ENCODE measurements at places on chromosomes 12 and 14.

DNA sequence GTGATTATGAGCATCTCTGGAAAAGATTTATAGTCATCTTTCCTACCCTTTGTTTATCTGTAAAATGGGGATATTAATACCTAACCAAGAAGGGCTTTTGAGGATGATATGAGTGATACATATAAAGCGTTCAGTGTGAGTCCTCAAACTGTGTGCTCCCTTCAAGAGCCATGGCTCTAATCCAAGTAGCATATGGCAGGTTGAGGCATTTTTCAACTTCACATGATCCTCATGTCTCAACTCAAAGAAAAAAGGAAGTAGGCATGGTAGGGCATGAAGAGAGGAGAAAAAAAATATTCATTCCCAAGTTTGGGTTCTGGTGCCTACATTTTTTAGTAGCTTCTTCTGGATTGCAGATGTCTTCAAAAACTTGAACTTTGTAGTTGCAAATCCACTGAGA is 286.3 kb upstream of the ATP2B1 start:
- DNase-seq: no peak

- DNase-seq: no peak
These were observed 28.2 kb upstream of the BCAT1 start for GRCh38 chr12:24977060-24977459.

DNA sequence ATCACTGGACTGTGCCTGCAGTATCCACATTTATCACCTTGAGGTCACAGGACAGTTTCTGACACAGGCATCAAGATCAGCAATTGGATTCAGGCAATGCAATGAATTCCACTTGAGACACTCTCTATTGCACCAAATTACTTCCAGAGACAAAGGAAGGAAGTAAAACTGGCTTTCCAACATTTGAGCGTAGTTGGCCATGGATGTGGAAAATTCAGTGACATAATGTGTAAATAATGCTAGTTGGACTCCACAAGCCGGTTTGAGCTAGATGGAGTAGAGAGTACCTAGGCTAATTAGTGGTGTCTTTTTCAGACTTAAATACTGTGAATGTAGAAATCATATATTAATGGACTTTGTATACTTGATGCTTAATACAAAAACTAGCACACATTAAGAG is 168.3 kb upstream of the SYT1 start:
- DNase-seq: no peak

DNA sequence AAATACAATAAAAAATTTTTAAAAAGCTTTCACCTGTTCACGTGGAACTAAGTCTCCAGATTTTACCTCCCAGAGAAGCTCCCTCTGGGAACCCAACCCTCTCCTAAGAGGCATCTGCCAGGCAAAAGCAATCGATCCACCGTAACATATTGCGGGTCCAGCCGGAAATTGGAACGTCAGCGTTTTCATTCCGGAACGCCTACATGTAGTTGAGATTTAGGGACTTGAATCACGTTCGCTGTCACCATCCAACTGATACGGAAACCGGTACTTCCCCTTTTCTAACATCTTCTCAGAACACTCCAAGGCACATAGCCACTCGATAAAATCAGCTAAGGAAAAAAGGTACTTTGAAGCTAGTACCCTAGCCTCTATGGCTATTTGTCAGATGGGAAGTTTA is 70.3 kb downstream of the COX16 start:
- DNase-seq: peak; percentile 47

DNA sequence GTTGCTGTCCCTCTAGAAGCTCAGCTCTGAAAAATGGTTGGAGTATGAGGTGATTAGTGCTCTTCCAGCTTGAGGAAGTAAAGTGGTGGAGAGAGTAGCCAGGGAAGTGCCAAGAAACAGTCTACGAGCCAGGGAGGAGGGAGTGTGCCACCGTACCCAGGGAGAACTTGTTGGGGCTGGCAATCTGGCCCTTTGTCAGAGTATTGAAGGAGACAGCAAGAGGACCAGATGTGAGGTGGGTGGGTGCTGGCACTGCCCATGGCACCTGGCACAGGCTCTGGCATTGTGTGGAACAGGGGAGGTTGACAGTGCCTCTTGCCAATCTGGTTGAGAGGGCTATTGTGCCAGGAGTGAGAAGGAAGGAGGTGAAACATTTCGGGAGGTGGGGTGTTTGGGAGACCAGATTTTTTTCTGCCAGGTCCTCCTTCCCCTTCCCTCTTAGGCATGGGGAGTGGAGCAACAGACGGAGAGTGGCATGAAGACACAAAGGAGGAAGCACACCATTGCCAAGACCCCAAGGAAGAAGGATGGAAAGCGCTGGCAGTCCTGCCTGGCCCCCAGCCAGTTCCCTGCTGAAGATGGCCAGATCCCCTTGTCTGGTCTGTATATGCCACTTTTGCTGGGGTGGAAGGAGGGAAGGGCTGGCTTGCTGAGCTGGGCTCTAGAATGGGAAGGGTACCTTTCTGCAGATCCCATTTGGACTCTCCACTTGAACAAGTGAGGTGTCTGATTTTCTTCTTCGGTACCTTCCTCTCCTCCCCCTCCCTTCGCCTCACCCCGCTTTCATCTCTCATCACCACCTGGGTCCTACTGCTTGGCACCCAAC is 37.5 kb downstream of the ZFHX2 start:
- no peak for DNase-seq

DNA sequence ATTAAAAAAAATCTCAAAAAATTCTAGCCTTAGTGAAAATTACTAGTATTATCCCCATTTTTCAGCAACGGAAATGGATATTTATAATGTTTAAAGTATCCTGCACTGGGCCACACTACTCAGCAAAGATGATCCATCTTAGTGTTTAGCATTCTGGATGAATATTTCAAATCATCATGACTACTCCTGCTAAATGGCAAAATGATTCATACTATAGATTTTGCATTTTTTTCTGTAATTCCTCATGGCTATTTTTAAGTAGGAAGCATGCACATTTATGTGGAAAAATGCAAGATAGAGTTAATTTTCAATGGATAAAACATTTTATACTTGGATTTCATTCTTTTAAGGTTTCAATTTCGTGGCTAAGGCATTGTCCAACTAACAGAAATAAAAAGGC is 59.6 kb downstream of the LRFN5 start:
- no peak for DNase-seq

GRCh38 chr14:83425138-83425537 is 1891.5 kb upstream of the SEL1L start:
- DNase-seq: no peak

DNA sequence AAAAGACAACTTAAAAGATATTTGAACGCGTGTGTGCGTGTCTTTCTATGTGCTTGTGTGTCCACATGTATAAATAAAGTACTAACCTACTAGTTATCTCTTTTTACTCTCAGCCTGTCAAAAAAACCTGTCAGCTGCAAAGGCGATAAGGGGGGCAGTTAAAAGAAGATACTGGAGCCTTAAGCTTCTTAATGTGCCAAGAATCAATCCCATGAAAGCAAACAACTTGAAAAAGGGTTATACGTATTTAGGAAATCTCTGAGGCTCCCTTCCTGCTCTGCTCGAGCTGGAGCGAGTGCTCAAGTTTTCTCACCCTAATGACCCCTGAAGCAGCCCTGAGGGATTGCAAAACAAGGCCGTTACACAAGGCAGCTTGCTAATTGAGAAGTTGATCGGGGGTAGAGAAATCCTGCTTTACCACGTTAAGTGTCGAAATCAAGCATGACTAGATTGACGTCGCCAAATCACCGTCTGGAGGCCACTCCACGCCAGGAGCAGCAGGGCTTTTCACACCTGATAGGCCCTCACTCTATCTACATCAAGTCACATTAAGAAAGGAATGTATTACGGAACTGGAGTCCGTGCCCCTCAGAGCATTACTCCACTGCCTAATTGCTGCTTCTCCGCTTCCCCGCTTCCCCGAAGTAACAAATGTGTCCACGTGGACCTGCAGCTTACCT is 32.4 kb downstream of the LMO3 start:
- DNase-seq: no peak

DNA sequence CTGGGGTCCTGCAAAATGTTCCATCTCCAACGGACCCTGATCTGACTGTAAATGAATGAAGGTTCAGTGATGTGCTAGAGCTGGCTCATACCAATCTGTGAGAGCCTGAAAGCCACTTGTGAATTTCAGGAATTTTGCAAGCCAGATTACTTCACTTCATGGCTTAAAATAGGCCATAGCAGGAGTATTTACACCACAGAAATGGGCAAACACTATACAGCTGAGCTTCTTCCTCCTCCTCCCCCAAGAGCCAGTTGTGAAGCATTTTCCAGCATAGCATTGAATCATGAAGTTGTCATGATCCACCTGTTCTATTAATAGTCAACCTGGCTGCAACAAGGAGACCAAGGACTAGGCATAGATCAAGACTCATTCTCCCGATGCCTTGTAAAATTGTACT is 141.3 kb upstream of the RASSF8 start:
- DNase-seq: no peak

GRCh38 chr12:49944718-49945117 is 5.8 kb upstream of the AQP2 start:
- DNase-seq: no peak

- no peak for DNase-seq
These were observed 671 bp downstream of the SPTB start for GRCh38 chr14:64878837-64879634.

- no peak for DNase-seq
These were observed 8.4 kb downstream of the PEX5 start for GRCh38 chr12:7197841-7198240.

- no peak for DNase-seq
These were observed 1053.7 kb downstream of the VRK1 start for GRCh38 chr14:97850886-97851285.

- DNase-seq: no peak
These were observed at the start of gene COCH for GRCh38 chr14:30874120-30874998. COCH (plus strand) TSS chr14:30874559; CDS start chr14:30874939, 380 bp downstream.

DNA sequence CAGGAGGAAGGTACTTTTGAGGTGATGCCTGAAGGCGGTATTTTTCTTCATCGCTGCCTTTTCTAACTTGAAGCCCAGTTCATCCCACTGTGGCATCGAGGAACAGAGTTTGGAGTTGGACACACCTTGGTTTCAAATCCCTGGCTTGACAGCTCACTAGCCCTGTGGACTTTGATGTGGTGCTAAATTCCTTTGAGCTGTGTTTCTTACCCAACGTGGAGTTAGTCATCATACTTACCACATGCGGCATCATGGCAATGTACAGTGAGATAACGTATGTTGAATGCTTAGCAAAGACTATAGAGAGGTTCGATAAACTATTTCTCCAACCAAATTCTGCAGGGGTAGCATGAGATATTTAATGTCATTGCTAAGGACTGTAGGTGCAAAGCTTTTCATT is 3.4 kb downstream of the PLEKHG3 start:
- no peak for DNase-seq

GRCh38 chr12:4036671-4037271 is 163.6 kb upstream of the PARP11 start:
- DNase-seq: no peak

DNA sequence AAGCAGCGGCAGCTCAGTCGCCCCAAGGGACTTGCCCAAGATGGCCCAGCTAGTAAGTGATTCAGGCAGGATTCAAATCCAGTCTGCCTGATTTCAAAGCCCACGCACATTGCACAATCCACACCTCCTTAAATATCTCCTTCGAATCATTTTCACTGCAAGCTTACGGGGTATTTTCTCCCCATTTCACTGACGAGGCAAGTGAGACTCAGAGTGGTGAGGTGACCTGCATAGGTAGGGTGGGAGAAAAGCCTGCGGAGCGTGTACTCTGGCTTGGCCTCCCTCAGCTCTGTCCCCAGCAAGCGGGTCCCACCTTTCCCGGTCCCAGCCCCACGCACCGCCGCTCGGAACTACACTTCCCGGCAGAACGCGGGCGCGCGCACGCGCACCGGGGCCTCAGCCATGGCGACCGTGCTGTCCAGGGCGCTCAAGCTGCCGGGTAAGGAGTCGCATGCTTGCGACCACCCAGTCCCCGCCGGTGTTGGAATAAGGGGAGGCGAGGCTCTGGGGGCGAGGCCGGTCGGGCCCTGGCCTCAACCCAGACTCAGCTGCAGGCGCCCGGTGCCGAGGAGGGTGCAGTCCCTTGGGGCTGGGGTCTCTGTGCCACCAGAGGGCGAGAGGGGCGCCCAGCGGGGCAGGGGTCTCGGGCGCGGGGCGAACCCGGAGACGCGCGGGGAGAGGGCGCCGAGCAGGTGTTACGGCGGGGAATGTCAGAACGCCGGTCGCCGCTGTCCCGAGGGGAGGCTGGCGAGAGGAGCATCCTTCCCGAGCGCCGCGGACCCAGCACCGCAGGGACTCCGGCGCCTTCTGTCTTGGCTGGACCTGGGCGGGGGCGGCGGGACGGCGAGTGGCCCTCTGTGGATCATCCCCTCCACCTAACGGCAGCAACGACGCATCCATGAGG is at the start of gene FAM234B:
FAM234B (plus strand) TSS at position 380 of the 904 bp plus-strand sequence; CDS start at position 403, 23 bp downstream.
- DNase-seq: peak; percentile 66

DNA sequence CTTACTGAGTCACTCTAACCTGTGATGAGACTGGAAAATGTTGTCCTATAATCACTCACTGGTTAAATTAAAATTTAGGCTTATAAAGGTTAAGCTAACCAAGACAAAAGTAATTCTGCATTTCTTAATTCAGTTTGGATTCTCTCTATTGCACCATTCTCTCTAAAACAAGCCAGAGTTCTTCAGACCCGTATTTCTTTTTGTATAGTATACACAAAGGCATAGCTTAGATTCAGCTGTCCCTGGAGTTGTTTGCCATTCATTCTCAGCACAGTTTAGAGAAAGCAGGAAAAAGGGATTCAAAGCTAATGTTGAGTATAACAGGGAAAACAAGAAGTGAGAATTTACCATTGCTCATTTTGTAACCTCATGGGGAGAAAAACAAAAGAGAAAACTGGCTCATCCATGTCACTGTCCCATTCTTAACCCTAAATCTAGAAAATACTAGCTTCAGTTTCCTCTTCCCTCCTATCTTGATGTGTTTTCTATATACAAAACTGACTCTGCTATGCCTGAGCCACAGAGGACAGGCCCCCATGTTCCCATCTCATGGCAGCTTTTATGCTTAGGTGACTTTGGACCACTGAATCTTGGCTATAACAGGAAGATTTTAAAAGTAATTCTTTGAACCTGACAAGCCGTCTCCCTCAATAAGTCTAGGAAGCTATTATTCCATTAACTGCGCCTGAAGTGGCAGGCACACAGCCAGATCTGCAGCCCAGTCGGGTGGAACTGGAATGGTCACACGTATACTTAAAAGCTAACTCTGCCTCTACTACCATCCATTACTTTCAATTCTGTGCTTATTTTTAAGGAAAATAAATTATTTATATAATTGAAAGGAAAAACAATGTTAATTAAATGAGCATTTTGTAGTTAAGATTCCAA is 7.0 kb downstream of the AREL1 start:
- DNase-seq: no peak

DNA sequence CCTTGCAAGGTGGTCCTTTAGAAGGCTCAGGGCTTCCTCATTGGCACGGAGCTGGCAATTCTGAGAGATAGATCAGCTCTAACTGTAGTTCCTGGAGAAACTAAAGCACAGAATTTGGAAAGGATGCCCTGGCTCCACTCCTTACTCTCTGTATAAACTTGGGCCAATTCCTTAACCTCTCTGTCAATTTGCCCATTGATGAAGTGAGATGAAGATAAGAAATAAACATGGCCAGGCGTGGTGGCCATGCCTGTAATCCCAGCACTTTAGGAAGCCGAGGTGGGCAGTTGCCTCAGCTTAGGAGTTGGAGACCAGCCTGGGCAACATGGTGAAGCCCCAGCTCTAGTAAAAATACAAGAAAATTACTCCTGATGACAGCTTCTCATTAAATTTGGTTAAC is 34.0 kb upstream of the COX6A1 start:
- no peak for DNase-seq

- no peak for DNase-seq
These were observed 36.9 kb downstream of the RAD9B start for GRCh38 chr12:110538869-110539622.

GRCh38 chr12:2169489-2169888 is 116.7 kb downstream of the CACNA1C start:
- DNase-seq: no peak

All from stimulated activated CD8-positive, alpha-beta memory T cell treated with anti-CD3 and anti-CD28 coated beads, Interleukin-15, amount 100 ng/mL, for 48 hours (primary cell).